ENCODE measurements at places on chromosomes 2 and 18.
A peak's percentile ranks its signal among the peaks of the same experiment; 100 is the strongest.

DNA sequence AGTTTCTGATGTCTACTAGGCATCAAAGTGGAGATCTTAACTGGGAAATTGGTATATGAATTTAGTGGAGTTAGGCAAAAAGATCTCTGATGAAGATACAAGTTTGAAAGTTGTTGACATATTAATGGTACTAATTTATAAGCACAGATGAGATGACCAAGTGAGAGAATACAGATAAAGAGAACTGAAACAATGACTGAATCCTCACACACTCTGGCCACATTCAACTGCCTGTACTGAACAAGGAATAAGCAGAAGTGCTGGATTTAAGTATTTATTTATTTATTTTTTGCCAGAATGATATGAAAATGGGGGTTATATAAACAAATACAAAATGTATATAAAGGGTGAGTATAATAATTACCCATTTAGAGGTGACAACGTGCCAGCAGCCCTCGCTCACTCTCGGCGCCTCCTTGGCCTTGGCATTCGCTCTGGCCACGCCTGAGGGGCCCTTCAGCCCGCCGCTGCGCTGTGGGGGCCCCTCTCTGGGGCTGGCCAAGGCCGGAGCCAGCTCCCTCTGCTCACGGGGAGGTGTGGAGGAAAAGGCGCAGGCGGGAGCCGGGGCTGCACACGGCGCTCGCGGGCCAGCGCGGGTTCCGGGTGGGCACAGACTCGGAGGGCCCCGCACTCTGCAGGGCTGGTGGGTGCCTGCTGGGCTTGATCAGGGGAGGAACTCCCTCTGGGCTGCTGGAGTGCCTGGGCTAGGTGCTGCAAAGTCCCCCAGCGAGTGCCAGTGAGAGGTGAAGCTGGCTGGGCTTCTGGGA lies 1363.9 kb upstream of the CRIM1 start:
- no peak overlapping the region for H3K4me3 ChIP-seq
- no peaks in the 10 kb centered on the region for H3K4me1 ChIP-seq
- no peaks in the 10 kb centered on the region for H3K36me3 ChIP-seq

- H3K36me3 ChIP-seq: no peaks in the 10 kb centered on the region
- H3K27ac ChIP-seq: no peak overlapping the region
- no peak for DNase-seq
- H3K4me1 ChIP-seq: no peaks in the 10 kb centered on the region
These were observed 24.1 kb upstream of the PLEKHM3 start for GRCh38 chr2:208049441-208049840.

GRCh38 chr18:48740851-48741485 lies 202.1 kb downstream of the CTIF start:
- DNase-seq: no peak
- no peak overlapping the region for H3K4me3 ChIP-seq
- H3K4me1 ChIP-seq: peaks cover 25% of the 10 kb centered on the region
- no peaks in the 10 kb centered on the region for H3K27me3 ChIP-seq

GRCh38 chr2:33110461-33110860 lies 163.7 kb downstream of the LTBP1 start:
- no peaks in the 10 kb centered on the region for H3K27me3 ChIP-seq
- H3K27ac ChIP-seq: peak overlapping the region; percentile 61
- H3K4me1 ChIP-seq: no peaks in the 10 kb centered on the region
- no peak for DNase-seq
- H3K4me3 ChIP-seq: no peak overlapping the region
- H3K36me3 ChIP-seq: no peaks in the 10 kb centered on the region

DNA sequence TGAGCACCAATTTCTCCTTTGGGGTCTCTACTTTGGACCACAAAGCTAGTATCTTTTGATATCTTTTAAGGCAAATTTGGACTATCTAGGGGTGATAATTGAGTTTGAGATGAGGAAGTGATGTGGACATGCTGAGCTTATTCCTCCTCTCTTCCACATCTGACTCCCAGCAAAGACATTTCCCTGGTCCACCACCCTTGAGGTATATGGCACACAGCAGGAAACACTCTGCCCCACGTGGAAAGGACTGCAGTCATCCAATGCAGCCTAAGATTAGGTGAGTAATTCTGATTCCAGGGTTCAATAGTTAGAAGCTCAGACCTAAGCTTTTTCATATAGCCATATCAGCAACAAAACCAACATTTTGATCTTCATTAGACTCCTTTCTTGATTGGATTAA lies 290.1 kb upstream of the CHAC2 start:
- no peak overlapping the region for H3K27ac ChIP-seq
- H3K27me3 ChIP-seq: no peaks in the 10 kb centered on the region
- H3K4me1 ChIP-seq: no peaks in the 10 kb centered on the region
- H3K4me3 ChIP-seq: no peak overlapping the region
- no peak for DNase-seq

GRCh38 chr2:20580690-20581437 lies 70.0 kb downstream of the HS1BP3 start:
- peaks cover 23% of the 10 kb centered on the region for H3K4me1 ChIP-seq
- peak overlapping the region; percentile 86 for H3K27ac ChIP-seq
- H3K27me3 ChIP-seq: no peaks in the 10 kb centered on the region
- no peaks in the 10 kb centered on the region for H3K36me3 ChIP-seq

DNA sequence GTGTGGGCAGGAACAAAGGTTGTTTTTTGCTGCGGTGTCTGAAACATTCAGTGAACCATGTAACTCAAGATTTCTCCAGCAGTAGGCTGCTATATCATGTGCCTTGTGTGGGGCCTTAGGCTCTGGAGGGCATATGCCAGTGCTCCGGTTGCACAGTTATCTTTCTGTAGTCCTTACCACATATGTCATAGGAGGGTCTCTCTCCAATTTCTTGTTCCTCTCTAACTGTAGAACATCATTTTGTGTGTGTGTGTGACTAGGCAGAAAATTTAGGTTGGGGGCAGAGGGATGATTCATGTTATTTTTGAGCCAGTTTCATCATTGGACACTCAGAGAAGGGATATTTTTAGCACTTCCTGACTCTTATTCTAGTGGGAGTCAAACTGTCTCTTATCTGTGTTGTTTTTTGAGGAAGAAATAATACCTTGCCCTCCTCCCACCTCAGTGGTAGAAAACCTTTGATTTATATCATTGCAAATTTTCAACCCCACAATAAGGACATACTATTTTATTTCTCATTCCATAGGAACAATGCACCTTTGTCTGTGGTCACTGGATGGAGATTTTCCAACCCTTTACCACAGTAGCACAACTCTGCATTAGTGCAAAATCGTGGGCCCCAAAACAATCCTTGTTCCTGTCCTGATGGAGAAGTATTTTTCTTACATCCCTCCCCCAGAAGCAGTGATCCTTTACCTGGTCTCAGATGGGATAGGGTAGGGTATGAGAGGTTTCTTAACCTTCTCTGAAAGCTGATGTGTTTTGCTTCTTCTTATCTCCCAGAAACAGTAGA lies 113.9 kb downstream of the CCDC74A start:
- no peaks in the 10 kb centered on the region for H3K27me3 ChIP-seq
- H3K4me1 ChIP-seq: no peaks in the 10 kb centered on the region
- H3K4me3 ChIP-seq: no peak overlapping the region

DNA sequence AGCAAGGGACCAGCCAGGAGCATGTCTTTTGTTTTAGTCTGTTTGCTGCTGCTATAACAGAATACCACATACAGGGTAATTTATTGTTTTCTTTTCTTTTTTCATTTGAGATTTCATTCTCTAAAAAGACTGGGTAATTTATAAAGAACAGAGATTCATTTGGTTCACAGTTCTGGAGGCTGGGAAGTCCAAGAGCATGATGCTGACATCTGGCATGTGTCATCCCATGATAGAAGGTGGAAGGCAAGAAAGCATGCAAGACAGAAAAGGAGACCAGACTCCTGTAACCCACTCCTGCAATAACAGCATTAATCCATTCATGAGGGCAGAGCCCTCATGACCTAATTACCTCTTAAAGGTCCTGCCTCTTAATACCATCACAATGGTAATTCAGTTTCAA lies 14.8 kb downstream of the SGO2 start:
- DNase-seq: no peak
- no peaks in the 10 kb centered on the region for H3K27me3 ChIP-seq
- no peak overlapping the region for H3K4me3 ChIP-seq
- no peaks in the 10 kb centered on the region for H3K36me3 ChIP-seq
- H3K4me1 ChIP-seq: no peaks in the 10 kb centered on the region

DNA sequence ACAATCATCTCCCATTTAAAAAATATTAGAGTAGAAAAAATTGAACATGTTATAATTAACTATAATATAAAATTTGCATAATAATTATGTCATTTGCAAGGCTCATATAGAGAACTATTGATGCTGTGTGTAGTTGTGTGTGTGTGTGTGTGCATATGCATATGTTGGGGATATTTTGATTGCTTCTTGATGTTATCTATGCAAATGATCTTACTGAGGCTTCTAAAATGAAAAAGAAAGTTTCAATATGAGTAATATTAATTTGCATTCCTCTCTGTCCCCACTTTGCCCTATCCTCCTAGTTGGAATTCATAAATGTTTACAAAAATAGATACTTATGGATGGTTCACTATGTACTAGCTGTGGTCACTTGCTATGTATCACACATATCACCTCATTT lies 523.3 kb downstream of the TRIB2 start:
- DNase-seq: no peak
- no peak overlapping the region for H3K27ac ChIP-seq
- H3K36me3 ChIP-seq: no peaks in the 10 kb centered on the region
- no peaks in the 10 kb centered on the region for H3K27me3 ChIP-seq
- no peaks in the 10 kb centered on the region for H3K4me1 ChIP-seq

GRCh38 chr2:26577442-26578112 lies 63.6 kb downstream of the CIB4 start:
- H3K36me3 ChIP-seq: no peaks in the 10 kb centered on the region
- H3K4me1 ChIP-seq: no peaks in the 10 kb centered on the region
- H3K4me3 ChIP-seq: no peak overlapping the region
- no peak for DNase-seq
- no peaks in the 10 kb centered on the region for H3K27me3 ChIP-seq
- H3K27ac ChIP-seq: no peak overlapping the region

DNA sequence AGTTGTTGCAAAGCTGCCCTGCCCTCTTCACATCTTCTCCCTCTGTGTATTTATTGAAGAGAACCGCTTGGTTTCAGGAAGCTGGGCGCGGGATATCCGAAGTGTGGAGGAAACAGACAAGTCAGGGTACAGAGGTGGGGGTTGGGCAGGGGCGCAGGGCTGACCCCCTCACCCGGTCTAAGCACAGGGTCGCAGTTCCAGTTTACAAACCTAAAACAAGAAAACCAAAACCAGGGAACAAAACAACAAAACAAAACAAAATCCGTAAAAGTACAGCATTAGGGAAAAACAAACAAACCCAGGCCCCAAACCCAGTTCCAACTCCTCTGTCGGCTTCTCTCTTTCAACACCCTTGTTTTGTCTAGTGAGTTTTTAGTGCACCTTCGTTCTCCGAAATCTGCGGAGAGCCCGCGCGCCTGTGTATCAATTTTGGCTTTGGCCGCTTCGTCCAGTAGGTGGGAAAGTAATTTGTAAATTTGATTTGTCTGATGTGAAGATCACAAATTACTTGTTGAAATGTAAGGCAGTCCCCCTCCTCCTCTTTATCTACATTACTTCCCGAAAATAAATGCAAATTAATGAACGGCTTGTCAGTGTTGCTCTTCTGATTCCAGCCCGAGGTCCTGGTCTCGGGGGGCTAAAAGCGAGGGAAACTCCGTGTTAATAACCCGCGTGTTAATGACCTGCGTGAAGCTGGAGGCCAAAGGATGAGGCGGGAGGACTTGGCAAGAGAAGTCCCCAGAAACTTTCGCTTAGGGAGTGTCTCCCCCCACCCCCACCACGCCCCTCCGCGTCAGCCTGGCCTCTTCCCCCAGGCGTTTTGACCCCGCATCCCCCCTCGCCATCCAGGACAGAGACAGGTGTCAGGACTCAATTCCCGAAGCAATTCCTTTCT lies 6.9 kb downstream of the OTX1 start:
- H3K4me3 ChIP-seq: no peak overlapping the region
- no peaks in the 10 kb centered on the region for H3K36me3 ChIP-seq
- no peak overlapping the region for H3K27ac ChIP-seq
- peaks cover 31% of the 10 kb centered on the region for H3K4me1 ChIP-seq
- DNase-seq: no peak

DNA sequence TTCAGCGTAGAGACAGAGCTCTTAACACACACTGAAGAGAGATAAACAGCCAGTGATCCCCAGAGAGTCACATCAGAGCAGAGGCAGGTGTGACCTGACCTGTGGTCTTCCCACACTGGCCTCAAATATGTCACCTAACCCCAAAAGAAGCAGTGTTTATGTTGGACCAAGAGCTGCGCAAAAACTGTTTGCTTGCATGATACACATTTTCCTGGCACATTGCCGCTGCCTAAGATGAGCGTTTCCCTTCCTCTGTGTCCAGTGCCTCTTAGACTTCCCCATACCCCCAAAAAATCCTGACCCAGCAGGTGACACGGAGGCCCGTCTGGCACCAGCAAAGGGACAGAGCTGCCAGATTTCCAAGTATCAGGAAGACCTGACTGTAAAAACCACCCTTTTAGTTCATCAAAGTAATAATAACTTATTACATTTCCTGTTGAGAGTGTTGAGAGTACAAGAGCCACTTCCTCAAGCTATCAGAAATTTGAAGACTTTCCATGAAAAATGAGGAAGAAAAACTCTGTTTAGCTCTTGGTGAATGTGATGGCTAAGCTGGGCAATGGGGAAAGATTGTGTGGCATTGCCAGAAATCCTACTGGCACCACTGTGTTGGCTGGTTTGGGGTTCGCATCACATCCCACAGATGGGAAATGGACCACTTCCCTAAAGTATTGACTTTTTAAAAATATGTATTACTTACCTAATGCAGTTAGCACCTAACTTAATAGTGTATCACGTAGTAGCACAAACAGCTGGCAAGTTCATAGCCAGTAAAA lies 6.7 kb downstream of the TNFRSF11A start:
- no peak overlapping the region for H3K27ac ChIP-seq
- H3K27me3 ChIP-seq: no peaks in the 10 kb centered on the region
- no peaks in the 10 kb centered on the region for H3K36me3 ChIP-seq
- H3K4me1 ChIP-seq: peaks cover 10% of the 10 kb centered on the region

- H3K4me3 ChIP-seq: no peak overlapping the region
- no peak for DNase-seq
- no peaks in the 10 kb centered on the region for H3K27me3 ChIP-seq
- no peaks in the 10 kb centered on the region for H3K36me3 ChIP-seq
- H3K27ac ChIP-seq: no peak overlapping the region
These were observed 35.3 kb downstream of the KCNF1 start for GRCh38 chr2:10947005-10947440.

DNA sequence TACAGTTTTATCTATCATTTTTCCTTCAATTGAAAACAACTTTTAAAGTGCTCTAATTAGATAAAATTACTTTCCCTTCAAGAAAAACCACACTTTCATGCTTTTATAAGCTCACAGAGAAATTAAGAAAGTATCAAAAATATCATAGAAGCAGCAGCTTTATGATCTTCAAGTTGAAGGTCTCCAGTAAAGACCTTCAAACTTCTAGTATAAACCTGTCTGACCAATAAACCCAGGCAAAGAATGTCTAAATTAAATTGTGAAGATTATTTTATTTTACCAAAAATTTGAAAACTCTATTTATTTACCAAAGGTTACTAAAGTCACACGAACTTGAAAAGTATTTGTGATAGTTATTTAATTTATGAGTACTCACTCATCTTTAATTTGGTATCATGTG lies 9.3 kb upstream of the SCTR start:
- no peak for DNase-seq
- H3K36me3 ChIP-seq: no peaks in the 10 kb centered on the region
- H3K4me1 ChIP-seq: no peaks in the 10 kb centered on the region
- no peak overlapping the region for H3K27ac ChIP-seq
- H3K4me3 ChIP-seq: no peak overlapping the region

GRCh38 chr18:62569081-62569655 lies 46.3 kb downstream of the ZCCHC2 start:
- no peak overlapping the region for H3K27ac ChIP-seq
- H3K4me3 ChIP-seq: no peak overlapping the region
- no peaks in the 10 kb centered on the region for H3K27me3 ChIP-seq
- DNase-seq: no peak
- no peaks in the 10 kb centered on the region for H3K4me1 ChIP-seq
- H3K36me3 ChIP-seq: peaks cover 70% of the 10 kb centered on the region
